ENCODE measurements at places on chromosomes 12 and 14. TPM values are rescaled to one million over a fixed set of nuclear protein-coding genes. Genes with fewer than 3 reads are reported as not detected.
A peak's percentile ranks its signal among the peaks of the same experiment; 100 is the strongest.

Gene HRK
- not detected for total RNA-seq

GRCh38 chr14:61252369-61253063 is 28.6 kb downstream of the TMEM30B start:
- DNase-seq, result peak; percentile 77

Gene SLC41A2
- total RNA-seq, result 8.1 TPM

Gene ANGEL1
- total RNA-seq, result 11.0 TPM

Gene BEGAIN
- total RNA-seq, result 3.1 TPM

DNA sequence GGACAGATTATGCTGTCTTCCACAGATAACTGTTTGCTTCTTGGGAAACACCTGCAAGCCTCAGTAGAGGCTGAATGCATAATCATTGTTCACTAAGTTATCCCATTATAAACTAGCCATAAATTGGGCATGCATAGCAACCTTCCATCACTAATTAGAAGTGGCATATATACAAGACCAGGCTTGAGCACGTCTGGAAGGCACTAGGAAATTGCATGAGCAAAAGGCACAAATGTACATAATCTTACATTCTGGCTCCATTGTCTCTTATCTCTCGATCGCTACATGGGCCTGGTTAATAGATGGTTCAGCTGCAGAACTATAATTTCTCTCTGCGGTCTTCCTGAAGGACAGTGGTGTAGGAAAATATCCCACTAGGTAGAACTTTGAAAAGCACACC is 679.2 kb downstream of the RPL10L start:
- no peak for DNase-seq

DNA sequence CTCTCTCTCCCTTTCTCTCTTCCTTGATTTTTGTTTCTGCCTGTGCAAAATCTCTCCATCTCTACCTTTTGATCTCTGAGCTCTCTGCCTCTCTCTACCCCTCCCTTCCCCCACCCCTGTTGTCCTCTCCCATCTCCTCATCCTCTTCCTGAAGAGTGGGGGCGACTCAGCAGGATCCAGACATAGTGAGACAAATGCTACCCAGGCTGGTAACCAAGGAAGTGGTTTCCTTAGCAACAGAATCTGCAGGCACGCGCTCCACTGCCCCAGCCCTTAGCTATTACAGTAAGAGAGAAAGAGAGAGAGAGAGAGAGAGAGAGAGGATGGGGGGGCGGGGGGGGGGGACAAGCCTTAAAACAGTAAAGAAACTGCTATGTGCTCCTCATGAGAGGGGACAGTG is 85.6 kb downstream of the CMKLR1 start:
- DNase-seq, result no peak

DNA sequence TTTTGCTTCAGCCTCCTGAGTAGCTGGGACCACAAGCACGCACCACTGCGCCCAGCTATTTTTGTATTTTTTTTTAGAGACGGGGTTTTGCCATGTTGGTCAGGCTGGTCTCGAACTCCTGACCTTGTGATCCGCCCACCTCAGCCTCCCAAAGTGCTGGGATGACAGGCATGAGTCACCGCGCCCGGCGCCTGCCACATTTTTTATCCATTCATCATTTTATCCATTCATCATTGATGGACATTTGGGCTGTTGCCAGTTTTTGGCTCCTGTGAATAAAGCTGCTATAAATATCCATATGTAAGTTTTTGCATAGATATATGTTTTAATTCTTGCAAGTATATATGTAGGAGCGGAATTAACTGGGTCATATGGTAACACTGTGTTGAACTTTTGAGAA is 79.5 kb downstream of the DAAM1 start:
- no peak for DNase-seq

- no peak for DNase-seq
Measured at GRCh38 chr12:46472893-46473633, 100.5 kb upstream of the SLC38A2 start.

DNA sequence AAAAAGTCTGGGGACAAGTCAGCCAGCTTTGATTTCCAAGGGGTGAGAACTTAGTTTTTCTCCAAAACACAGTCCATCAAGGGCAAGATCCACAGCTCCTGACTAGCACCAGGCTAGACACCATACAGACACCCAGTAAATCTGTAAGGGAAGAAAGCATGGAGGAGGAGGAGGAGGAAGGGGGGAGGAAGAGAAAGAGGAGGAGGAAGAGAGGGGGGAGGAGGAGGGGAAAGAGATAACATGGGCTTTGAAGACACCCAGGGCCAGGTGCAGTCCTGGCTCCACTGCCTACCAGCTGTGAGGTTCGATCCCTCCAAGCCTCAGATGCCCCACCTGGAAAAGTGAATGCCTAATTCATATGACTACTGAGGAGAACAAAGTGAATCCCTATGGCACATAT is 18.3 kb downstream of the KDM2B start:
- DNase-seq, result no peak

- DNase-seq, result no peak
Measured at GRCh38 chr14:70448633-70449340, 3.2 kb upstream of the ADAM21 start.

Gene RIC8B
- 11.6 TPM for total RNA-seq

DNA sequence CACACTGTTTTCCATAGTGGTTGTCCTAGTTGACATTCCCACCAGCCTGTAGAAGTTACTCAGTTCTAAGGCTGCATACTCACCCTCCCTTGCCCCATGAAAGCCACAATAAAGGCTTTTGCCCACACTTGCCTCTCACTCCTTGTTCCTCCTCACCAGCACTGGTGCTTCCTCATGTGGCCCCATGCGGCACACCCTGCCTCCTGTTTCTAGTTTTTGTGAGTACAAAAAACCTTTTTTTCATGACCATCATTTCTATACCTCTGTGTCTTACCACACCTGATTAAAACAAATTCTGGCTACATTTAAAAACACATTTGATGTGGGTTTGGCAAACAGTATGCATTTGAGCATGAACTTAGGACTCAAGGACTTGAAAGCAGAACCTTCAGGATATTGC is 40.7 kb upstream of the RIN3 start:
- DNase-seq, result no peak

Gene SERPINA12
- total RNA-seq, result not detected

Gene NCAPD2
- total RNA-seq, result 156 TPM

Gene CLEC6A
- total RNA-seq, result not detected

GRCh38 chr12:18676996-18677588 is 60.7 kb downstream of the PLCZ1 start:
- DNase-seq, result no peak

GRCh38 chr14:67486890-67487289 is 1.6 kb downstream of the TMEM229B start:
- DNase-seq, result no peak

DNA sequence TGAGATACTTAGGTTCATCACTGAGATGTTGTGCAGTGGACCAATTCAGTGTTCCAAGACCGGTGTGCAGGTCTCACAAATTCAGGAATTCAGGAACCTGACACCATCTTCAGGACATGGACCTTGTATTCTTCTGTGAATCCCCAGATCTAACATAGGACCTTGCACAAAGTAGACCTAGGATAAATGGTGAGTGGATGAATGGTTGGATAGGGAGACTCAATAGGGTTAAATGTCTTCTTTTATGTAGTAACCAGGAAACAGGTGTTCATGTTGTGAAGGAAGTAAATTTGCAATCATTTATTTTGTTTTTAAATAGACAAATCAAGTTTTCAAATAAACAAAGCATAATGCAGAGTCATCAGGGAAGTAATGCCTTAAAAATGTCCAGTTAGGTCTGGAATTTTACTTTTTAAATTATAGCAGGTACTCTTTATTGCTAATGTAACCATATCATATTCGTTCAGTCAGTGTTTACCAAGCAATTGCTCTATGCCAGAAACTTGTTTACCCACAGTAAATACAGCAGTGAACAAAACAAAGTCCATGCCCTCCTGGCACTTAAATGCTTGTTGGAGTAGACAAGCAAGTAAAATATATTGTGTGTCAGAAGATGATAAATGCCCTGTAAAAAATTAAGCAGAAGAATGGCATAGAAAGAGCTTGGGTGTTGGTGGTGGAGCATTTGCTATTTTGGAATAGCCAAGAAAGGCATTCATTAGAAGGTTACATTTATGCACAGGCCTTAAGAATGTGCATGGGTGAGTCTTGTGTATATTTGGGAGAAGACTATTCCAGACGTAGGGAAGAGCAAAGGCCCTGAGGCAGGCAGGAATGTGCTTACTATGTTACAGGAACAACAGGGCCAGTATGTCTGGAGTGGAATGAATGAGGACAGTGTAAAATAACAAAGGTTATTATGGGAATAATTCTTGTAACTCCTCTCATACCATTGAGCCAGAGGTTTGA is 26.3 kb downstream of the RXYLT1 start:
- no peak for DNase-seq

- no peak for DNase-seq
Measured at GRCh38 chr14:60097974-60098373, 6.3 kb downstream of the PCNX4 start.
